ENCODE measurements at places on chromosomes 7 and 10.

GRCh38 chr7:68922850-68923249 lies 675.4 kb upstream of the AUTS2 start:
- DNase-seq: no peak

DNA sequence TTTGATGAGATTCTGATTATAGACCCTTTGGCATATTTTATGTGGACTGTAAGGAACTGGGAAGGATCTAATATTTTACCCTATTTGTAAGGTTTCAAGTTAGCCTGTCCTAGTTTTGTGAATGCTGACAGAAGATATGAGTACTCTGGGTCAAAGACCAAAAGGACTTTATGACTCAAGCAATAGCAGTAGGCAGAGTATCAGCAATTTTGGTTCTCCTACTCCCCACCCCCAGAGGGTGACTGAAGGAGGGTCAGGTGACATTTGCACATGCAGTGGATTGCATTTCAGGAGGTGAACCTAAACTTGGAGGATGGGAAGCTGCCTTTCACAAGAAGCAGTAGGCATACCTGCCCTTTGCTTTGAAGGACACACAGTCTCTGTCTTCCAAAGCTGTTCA lies 84.0 kb upstream of the KLF6 start:
- no peak for DNase-seq

GRCh38 chr10:31866118-31866670 lies 62.4 kb downstream of the ARHGAP12 start:
- no peak for DNase-seq

DNA sequence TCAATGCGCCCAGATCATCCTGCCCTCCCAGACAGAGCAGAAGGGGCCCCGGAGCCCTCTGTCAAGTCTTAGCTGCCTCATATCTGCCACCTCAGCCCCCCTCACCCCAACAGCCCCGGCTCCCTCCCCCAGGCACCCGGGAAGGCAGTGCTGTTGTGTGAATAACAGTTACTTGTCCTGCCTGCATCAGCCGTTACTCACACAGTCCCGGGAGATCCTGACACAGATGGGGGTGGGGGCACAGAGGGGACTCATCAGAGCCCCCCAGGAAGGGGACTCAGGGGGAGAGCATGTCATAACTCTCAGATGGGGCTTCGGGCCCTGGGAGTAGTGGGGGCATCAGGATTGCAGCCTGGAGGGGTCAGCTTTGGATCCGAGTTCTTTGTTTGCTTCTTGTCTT lies 12.4 kb upstream of the SERPINE1 start:
- no peak for DNase-seq

GRCh38 chr7:137886746-137887145 lies 40.0 kb upstream of the DGKI start:
- DNase-seq: no peak

DNA sequence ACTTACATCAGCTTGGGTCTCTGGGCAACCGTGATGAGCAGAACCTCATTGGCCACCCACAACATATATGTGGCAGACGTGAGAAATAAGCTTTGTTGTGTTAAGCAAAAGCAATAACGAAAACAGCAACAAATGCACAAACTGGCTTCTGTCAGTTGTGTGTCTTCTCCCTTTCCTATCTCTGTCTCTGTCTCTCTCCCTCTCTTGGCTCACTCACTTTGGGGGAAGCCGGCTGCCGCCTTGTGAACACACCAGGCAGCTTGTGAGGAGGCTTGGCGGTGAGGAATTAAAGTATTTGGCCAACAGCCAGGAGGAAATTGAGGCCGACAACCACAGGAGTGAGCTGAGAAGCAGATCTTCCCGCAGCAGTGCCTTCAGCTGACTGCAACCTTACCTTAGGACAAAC lies 21.9 kb upstream of the CDCA7L start:
- DNase-seq: no peak

GRCh38 chr7:14092331-14092730 lies 102.9 kb upstream of the ETV1 start:
- no peak for DNase-seq

- no peak for DNase-seq
Measured at GRCh38 chr7:108802650-108803049, 233.0 kb downstream of the DNAJB9 start.

Data from NCI-H2029 (cell line).